ENCODE measurements at places on chromosomes 12 and 14.

DNA sequence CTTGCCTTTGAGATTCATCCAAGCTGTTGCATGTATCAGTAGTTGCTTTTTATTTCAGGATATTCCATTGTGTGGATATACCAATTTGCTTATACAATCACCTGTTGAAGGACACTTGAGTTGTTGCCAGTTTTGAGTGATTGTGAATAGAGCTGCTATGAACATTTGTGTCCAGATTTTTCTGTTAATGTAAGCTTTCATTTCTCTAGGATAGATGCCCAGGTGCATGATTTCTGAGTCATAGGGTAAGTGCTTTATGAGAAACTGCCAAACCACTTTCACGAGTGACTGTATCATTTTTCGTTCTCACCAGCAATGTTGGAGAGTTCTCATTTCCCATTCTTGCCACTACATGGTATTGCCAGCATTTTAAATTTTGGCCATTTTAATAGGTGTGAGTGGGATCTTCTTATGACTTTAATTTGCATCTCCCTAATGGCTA, 434.6 kb upstream of the RGS6 start:
- no peak for DNase-seq

DNA sequence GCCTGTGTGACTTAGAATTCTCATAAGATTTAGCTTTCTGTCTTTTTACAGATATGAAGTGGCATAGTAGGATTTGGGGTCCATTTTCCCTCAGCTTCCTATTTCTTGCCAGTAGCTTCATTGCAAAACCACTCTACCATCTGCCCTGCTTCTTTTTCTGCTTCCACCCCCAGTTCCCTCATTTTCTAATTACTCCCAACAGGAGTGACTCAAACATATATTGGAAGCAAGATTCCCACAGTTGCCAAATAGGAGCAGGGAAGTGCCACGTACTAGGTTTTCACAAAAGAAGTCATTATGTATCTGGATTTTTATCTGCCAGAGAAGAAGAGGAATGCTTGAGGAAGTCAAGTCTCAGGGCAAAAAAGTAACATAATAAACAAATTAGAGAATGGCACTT, 64.1 kb downstream of the ANO4 start:
- no peak for DNase-seq

- DNase-seq = no peak
Measured at GRCh38 chr12:93089805-93090569, 160.9 kb upstream of the EEA1 start.

GRCh38 chr14:19771895-19772430, 1.3 kb upstream of the OR4M1 start:
- DNase-seq = no peak

DNA sequence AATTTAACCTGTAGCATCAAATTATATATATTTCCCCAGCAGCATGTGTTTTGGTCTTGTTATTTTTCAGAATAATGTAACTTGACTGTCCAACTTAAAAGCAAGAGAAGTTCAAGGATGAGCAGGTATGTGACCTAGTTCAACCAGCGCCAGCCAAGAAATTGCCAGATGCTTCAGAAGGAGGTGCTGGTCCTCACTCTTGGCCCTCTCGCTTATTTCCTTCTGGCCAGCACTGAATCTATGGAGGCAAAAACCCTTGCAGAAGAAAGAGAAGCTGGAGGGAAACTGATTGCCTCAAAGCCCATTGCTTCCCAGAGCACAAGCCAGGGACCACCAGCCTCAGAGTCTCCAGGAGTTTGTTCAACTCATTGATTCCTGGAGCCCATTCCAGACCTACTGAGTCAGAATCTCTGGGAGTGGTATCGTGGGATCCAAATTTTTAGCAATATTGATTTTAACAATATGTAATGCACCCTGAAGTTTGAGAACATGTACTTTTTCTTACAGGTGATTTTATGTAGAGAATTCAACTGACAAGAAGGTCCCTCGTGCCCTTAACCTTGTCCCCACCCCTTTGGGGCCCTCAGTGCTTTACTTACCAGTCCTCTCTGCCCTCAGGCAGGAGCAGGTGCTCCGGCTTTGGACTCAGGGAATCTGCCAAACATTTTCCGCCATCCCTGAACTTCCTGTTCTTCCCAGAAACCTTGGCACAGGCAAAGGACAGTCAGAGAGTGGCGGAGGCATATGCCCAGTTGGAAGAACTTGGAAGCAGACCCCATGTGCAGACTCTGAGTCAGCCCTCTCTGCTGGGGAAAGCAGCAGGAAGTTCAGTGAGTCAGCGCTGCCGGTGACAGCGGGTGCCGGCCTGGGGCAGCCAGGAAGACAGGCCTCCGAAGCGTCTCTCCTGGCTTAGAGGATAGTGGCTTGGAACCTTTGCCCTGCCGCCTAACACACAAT, 10.4 kb downstream of the BEST3 start:
- DNase-seq = no peak

- DNase-seq = no peak
Measured at GRCh38 chr14:77406086-77406485, 17.2 kb downstream of the NOXRED1 start.

DNA sequence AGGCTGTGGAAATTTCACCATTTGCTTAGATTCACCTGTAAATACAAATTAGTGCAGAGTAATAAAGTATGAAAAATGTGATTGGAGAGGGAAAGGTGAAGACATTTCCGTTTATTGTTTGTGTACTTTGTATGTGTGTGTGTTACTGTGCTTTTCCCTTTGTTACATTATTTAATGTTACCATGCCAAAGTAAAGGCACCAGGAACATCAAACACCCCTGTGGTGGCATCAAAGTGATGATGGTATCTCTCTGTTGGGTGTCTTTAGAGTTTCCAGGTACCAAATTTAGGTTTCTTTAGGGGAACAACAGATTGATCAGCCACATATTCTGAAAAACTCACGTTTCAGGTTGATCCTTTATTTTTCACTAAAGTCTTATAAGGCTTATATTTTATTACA, 189.0 kb upstream of the FBXO33 start:
- DNase-seq = no peak

- no peak for DNase-seq
Measured at GRCh38 chr12:43238281-43238680, 313.7 kb downstream of the ADAMTS20 start.

DNA sequence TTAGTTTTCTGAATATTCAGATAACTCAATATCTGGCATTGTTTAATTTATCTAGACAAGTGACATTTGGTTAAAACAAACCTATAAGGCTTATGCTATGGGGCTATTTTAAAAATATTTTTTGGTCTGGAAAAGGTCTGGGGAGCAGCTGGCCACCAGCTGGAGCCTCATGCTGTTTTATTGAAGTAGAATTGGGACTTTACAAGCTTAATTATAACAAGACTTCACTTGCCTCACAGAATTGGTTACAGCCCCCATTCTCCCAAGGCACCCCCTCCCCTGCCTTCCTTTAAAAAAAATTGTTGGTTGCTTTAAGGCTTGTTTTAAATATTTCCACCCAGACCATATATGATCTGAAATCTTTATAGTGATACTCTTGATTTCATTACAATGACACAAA, 453.9 kb downstream of the ADAMTS20 start:
- DNase-seq = no peak

GRCh38 chr14:32906672-32907071, 32.0 kb upstream of the NPAS3 start:
- DNase-seq = no peak

DNA sequence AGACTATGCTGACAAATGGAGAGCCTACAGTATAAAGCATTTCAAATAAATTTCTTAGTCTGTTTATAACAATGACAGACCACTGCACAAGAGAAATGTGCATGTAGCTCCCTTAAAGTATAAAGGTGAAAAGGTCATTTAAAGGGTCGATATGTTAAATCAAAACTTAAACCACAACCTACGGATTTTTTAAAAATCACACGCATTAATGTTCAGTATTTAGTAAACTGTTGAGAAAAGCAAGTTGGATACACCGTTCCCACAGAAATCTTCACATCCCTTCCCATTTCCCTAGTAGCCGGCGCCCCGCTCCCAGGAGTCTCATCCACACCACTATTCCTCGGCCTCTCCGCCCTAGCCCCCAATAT, 614 bp downstream of the FKBP3 start:
- no peak for DNase-seq

- DNase-seq = no peak
Measured at GRCh38 chr12:124175704-124176103, 119.2 kb upstream of the RFLNA start.

GRCh38 chr12:108610336-108610815, 12.5 kb upstream of the TMEM119 start:
- DNase-seq = no peak

- no peak for DNase-seq
Measured at GRCh38 chr14:79732911-79733655, 478.2 kb downstream of the DIO2 start.

DNA sequence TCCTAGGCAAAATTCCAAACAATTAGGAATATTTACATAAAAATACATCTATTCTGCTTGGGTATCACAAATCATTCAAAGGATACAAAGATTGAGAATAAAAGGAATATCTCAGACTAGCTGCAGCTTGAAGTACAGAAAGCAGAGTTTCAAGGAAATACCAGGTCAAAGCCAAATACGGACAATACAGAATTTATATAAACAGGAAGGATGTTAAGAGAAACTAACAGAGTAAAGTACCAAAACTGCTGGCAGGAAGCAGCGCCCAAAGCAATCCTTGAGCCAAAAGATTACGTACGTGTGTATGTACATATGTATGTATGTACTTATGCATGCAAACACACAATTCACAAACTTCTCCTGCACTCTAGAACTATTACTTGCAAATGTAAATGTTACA, 86.6 kb downstream of the PPP1R12A start:
- peak; percentile 42 for DNase-seq

DNA sequence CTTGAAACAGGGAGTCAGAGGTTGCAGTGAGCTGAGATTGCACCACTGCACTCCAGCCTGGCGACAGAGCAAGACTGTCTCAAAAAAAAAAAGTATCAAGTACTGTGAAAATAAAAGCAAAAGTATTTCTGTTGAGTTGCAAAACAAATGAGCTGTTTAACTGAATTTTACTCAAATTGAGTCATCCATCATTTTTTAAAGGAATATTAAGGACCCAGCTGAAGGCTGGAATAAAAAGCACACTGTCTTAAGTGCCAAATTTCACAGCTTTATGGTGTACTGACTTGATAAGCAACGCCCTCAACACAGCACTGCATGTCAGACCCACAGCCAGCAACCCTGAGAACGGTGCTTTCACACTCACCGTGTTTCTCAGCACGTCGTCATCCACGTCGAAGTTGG, 57.9 kb downstream of the AMN start:
- DNase-seq = no peak

DNA sequence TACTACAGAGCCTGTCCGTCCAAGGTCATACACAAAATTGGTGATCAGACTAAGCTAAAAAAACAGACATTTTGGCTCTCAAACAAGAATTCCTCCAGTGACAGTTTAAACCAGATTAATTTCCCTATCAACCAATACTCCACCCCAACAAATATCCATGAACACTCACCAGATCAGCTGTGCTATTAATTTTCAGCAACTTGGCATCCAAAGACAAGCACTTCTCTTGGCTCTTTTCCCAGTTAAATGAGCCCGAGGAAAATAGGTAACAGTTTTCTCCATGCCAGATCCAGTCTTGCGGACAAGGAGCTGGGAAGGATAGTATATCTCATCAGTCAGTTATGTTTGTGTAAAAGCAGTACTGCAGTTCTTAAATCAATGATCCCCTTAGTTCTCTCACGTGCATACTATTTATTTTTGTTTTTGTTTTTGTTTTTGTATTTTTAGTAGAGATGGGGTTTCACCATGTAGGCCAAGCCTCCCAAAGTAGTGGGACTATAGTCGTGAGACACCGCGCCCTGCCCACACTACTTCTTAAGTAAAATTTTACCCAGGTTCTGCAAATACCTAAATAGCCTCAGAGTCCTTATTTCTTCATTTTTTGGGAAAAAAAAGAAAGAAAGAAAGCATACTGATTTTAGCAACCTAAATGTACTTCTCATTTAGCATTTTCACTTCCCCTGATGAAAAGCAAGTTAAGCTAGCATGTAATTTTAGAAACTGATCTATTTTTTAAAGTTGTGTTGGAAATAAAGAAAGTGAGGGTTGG, 11.1 kb downstream of the OLR1 start:
- DNase-seq = no peak

- DNase-seq = no peak
Measured at GRCh38 chr12:124861898-124862676, 1.6 kb downstream of the SCARB1 start.
